CD14-positive monocyte (primary cell): ENCODE measurements at places on chromosomes 2 and 18. TPM values are rescaled to one million over a fixed set of nuclear protein-coding genes. Genes with fewer than 3 reads are reported as not detected.
A peak's percentile ranks its signal among the peaks of the same experiment; 100 is the strongest.

GRCh38 chr18:32439802-32440201, 30.9 kb downstream of the GAREM1 start:
- no peak for DNase-seq

DNA sequence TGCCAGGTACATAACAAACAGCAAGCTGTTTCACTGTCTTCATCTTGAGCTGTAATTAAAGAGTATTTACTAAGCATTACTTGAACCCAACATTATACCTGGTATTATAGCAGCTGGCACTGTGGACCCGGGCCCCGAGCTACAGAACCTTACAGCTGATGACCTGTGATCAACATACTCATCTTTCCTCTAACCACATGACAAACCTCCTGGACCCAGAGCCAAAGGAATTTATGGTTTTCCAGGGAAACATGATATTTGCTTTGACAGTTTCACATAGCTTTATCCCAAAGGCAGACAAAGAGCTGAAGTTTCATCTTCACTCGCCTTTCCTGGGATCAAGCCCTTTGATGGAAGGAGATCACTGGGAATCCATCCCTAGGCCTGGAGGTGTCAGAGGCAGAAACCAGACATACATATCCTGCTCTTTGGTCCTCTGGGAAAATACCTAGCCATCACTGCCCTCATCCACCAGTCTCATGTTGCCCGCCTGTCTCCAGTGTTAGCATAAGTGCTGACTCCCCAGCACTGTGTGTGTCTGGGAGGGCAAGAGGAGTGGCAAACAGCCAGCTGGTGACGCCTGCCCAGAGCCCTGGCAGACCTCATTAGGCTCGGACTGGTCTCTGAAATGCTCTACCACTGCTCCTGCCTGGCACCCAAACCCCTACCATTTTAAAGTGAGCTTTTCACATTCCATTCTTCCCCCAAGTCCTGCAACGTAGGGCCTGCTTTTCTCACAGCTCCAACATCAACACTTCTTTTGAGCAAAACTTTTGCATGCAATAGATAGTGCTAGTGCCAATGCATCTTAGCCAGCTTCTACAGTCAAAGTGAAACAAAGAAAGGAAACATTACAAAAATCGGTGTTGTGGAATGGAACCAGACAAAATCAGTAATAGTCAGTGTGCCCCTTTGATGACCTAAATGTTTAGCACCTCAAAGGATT, 138.8 kb upstream of the CTAGE1 start:
- DNase-seq: no peak

GRCh38 chr2:49028101-49028500, 126.2 kb downstream of the FSHR start:
- no peak for DNase-seq

DNA sequence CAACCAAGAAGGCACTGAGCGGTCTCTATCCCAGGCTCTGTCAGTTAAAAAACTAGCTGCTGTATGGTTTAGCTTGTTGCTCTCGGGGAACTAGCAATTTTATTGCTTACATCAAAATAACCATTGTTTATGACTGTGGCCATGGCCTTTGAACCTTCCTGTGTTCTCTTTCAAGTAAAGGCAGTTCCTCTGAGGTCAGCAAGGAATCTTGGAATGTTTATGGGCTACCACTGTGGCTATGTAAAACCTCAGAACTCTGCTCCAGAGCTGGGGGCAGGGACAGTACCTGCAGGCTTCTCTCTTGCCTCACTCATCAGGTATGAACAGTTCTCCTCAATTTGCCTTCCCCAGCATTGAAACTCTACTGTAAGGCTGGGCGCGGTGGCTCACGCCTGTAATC, 416.0 kb upstream of the NETO1 start:
- DNase-seq: no peak

GRCh38 chr2:222922019-222922800, 61.4 kb downstream of the ACSL3 start:
- DNase-seq: no peak

- no peak for DNase-seq
Observed at GRCh38 chr2:194301946-194302345, 1355.1 kb upstream of the SLC39A10 start.

- no peak for DNase-seq
Observed at GRCh38 chr2:177029901-177030300, 182.7 kb upstream of the HNRNPA3 start.

DNA sequence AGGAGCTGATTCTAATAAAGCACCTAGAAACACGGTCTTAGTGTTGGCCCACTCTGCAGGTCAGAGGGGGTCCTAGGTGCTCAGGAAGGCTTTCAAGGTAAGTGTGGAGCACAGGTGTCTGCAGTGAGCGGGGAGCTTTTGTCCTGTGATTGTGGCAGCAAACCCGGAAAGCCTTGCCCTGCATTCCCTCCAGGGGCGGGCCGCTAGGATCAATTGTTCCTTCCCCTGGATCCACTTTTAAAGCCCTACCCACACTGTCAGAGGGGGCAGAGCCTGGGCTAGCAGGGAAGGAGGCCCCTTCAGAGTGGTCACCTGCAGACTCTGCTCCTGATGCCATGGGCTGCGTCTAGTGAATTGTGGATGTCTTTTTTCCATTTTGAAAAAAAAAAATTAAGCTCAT, 176.0 kb downstream of the CTIF start:
- no peak for DNase-seq

- peak; percentile 79 for DNase-seq
Observed at GRCh38 chr2:85712336-85712735, 18.2 kb downstream of the GNLY start.

The MAP4K4 gene
- polyA plus RNA-seq: 8.7 TPM

The UGT1A8 gene
- polyA plus RNA-seq: not detected in 2 replicates

The PRSS56 gene
- polyA plus RNA-seq: not detected

The EDAR gene
- polyA plus RNA-seq: not detected
